ENCODE measurements at places on chromosomes 11 and 22. TPM values are rescaled to one million over a fixed set of nuclear protein-coding genes. Genes with fewer than 3 reads are reported as not detected.

DNA sequence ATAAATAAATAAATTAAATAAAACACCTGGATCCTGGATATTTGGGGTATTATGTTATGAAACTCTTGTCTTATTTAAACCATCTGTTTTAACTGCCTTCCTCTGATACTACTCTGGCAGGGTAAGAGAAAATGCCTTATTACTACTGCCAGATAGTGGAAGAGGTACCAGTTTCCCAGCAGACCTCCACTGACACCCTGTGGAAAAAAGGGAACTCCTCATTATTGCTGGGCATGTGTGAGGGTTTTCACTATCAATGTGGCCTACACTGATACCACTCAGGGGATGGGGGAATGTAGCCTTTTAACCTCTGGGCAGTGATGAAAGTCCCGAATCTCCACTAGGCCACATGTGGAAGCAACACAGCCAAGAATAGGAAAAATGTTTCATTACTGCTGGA, 121.0 kb downstream of the LUZP2 start:
- no peak overlapping the region for H3K4me3 ChIP-seq
- H3K27ac ChIP-seq: no peak overlapping the region
- DNase-seq: no peak
- no peaks in the 10 kb centered on the region for H3K4me1 ChIP-seq
- H3K27me3 ChIP-seq: no peaks in the 10 kb centered on the region

The OR10D3 gene
- not detected for total RNA-seq

The B4GALNT4 gene
- 1.8 TPM for total RNA-seq

The TTLL1 gene
- total RNA-seq: 15.7 TPM

The RFPL2 gene
- not detected for total RNA-seq

DNA sequence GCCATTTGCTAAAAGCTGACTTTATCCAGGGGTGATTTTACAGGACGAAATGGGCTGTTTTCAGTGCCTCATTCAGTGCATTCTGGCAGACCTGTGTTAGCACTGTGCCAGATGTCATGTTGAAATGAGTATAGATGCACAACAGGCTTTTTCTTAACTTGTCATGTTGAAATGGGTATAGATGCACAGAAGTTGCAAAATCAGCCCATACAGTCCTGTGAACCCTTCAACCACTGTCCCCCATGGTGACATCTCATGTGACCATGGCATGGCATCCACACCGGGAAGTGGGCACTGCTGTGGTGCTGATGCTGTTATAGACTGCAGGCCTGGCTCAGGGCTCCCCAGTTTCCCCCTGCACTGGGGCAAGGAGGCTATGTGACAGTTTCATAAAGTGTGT, 2.5 kb downstream of the TALDO1 start:
- no peaks in the 10 kb centered on the region for H3K4me1 ChIP-seq
- DNase-seq: no peak
- no peaks in the 10 kb centered on the region for H3K27me3 ChIP-seq
- H3K4me3 ChIP-seq: peak overlapping the region; percentile 11
- H3K27ac ChIP-seq: no peak overlapping the region
- peaks cover 4% of the 10 kb centered on the region for H3K36me3 ChIP-seq

- peaks cover 5% of the 10 kb centered on the region for H3K27me3 ChIP-seq
- no peak overlapping the region for H3K27ac ChIP-seq
- H3K4me3 ChIP-seq: no peak overlapping the region
- no peak for DNase-seq
These were observed 26.3 kb upstream of the HMGXB4 start for GRCh38 chr22:35230839-35231584.

DNA sequence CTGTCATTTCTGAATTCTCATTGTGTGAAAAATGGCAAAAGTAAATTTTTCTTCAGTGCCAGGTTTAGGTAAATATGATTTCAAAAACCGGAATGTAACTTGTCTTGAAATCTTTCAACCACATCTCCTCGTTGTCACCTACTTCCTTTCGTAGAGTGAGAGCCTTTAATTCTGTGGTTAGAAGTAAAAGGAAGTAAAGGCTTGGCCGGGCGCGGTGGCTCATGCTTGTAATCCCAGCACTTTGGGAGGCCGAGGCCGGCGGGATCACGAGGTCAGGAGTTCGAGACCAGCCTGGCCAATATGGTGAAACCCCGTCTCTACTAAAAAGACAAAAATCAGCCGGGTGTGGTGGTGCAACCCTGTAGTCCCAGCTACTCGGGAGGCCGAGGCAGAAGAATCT, 29.8 kb downstream of the SGSM3 start:
- H3K27ac ChIP-seq: no peak overlapping the region
- H3K4me3 ChIP-seq: no peak overlapping the region
- peaks cover 7% of the 10 kb centered on the region for H3K36me3 ChIP-seq
- peaks cover 5% of the 10 kb centered on the region for H3K4me1 ChIP-seq
- DNase-seq: no peak

The SMIM35 gene
- total RNA-seq: not detected

DNA sequence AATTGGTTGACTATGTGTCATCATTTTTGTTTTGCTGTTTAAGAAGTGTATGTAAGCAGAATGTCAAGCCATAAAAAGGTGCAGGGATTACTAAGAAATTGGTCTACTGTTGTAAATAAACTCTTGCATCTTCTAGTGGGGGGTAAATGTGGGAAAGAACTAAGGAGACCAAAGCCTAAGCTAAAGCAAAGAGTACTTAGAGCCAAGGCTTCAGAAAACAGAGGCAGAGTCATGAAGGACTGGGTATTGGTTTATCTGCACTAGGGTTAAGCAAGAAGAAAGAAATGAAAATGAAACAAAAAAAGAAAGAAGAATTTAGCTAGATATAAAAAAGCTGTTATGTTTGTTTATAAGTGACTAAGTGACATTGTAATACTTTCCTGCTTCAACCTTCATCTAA, 628.1 kb downstream of the METTL15 start:
- no peak for DNase-seq
- no peaks in the 10 kb centered on the region for H3K36me3 ChIP-seq
- H3K4me3 ChIP-seq: no peak overlapping the region
- no peaks in the 10 kb centered on the region for H3K27me3 ChIP-seq

The TNNI2 gene
- not detected for total RNA-seq

DNA sequence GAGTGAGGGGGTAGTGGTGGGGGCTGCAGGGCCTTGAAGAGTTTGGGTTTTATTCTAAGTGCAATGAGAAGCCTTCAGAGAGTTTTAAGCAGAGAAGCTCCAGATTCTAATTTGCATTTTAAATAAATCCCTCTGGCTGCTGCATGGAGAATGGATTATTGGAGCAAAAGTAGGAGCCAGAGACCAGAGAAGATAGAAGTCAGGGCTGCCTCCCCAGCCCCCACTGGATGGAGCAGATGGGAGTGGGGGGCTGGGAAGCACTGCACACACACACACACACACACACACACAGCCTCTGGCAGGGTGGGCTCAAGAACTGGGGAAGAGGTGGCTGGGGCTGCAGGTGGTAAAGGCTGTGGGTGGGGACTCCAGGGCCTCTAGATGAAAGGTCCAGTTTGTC, 75.6 kb downstream of the TSPAN18 start:
- H3K27me3 ChIP-seq: peaks cover 20% of the 10 kb centered on the region
- no peaks in the 10 kb centered on the region for H3K4me1 ChIP-seq
- no peak overlapping the region for H3K4me3 ChIP-seq
- H3K27ac ChIP-seq: no peak overlapping the region
- DNase-seq: no peak
- no peaks in the 10 kb centered on the region for H3K36me3 ChIP-seq

The WNT7B gene
- total RNA-seq: under 0.01 TPM

The CNGA4 gene
- 0.17 TPM for total RNA-seq

DNA sequence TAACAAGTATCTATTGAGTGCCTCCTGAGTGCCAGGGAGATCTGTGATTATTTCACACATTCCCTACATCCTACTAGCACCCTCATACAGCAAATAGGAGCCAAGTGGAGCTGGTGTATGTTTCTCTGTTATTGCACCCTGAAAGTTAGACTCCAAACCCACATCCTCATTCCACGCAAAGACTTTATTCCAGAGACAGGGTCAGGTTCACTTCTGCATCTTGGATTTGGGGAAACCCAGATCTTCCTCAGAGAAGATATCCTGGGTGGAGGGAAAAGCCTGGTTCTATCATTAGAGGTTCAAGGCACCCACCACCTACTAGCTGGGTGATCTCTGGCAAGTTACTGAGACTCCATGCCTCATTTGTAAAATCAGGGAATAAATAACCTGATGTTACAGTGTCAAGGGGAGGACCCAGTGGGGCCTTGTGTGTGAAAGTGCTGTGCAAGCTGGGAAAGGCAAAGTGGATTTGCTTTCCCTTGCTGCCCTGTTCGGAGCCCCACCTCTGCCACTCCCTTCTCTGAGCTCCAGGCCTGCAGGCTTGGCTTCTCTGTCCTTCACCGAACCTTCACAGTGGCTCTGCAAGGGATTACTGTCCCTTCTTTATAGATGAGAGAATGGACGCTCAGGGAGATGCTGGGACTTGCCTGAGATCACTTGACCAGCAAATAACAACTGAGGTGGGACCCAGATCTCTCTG, 991 bp upstream of the SLCO2B1 start:
- peaks cover 14% of the 10 kb centered on the region for H3K27me3 ChIP-seq
- no peaks in the 10 kb centered on the region for H3K36me3 ChIP-seq
- no peak overlapping the region for H3K4me3 ChIP-seq

DNA sequence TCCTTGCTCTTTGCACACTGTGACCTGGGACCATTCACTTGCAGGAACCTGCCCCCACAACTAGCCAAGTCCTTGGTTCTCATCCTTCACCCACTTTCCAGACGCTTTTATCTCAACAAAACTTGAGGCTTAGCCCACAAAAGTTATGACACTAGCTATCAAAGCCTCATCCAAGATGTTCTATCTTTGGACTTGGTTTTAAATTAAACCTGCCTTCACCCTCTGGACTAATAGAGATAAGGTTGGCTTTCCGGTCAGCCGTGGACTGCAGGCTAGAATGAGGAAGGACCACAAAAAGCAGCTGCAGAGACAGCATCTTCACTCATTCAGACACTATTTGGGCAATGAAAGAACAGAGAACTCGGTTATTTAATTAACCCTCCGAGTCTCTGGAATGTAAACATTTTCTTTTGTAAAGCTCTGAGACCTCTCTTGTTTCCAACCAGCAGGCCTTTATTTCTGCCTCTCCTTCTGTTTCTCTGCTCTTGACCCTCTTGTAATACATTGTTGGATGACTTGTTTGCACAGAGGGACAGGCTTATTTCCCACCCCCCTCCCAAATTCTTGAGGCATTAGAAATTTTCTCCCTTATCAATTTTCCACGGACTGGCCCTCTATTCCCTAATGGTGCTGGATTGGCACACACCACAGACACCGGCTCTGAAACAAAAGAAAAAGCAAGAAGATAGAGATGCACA, 41.4 kb downstream of the ARL14EP start:
- H3K4me1 ChIP-seq: no peaks in the 10 kb centered on the region
- H3K4me3 ChIP-seq: no peak overlapping the region
- H3K36me3 ChIP-seq: no peaks in the 10 kb centered on the region
- DNase-seq: no peak
- H3K27ac ChIP-seq: no peak overlapping the region

DNA sequence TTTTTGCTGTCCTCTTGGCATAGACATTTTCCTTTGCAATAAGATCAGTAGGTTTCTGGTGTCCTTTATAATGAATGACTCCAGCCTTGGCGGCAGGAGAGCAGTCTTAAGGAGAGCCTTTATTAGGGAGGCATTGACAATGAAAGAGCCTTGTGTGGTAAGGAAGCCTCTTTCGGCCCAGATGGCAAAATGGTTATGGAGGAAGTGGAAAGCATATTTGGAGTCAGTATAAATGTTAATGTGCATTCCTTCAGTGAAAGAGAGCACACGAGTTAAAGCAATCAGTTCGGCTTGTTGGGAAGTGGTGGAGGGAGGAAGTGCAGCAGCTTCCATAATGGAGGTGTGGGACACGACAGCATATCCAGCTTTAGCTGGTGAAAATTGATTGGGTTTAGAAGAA, 18.1 kb upstream of the ANO1 start:
- no peak overlapping the region for H3K4me3 ChIP-seq
- no peaks in the 10 kb centered on the region for H3K36me3 ChIP-seq
- H3K27ac ChIP-seq: no peak overlapping the region
- H3K27me3 ChIP-seq: peaks cover 8% of the 10 kb centered on the region
- no peaks in the 10 kb centered on the region for H3K4me1 ChIP-seq

The GLYAT gene
- not detected for total RNA-seq

- H3K27me3 ChIP-seq: no peaks in the 10 kb centered on the region
- DNase-seq: peak; percentile 34
- peaks cover 4% of the 10 kb centered on the region for H3K4me1 ChIP-seq
- no peaks in the 10 kb centered on the region for H3K36me3 ChIP-seq
- no peak overlapping the region for H3K4me3 ChIP-seq
These were observed 81.6 kb downstream of the ZC3H12C start for GRCh38 chr11:110174645-110175310.

The PRODH gene
- total RNA-seq: not detected

The XKR3 gene
- not detected for total RNA-seq

DNA sequence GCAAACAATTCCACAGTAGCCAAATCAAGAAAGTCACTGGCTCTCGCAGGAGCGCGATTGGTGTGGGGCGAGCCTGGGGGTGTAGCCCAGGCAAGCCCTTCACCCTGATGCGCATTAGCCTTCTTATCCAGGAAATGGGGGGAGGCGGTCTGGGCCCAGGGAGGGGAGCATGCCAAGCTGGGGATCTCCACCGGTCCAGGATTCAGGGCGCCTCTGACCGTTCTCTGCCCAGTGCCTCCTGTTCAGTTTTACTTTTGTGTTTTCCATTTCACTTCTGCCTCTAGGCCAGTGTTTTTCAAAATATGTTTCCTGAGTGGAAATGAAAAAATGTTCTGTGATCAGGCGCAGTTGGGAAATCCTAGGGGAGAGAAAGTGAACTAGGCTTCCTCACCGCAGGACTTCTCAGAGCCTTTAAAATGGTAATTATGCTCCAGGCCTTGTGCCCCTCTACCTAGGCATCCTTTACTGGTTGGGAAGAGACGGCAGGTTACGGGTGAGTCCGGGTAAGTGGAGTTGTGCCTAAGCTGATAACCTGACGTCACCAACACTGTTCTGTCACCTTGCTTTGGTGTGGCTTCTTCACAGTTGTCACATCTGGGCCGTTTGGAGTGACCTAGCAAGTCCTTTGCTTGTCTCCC, 18.4 kb downstream of the LRP5 start:
- H3K4me3 ChIP-seq: no peak overlapping the region
- no peaks in the 10 kb centered on the region for H3K27me3 ChIP-seq
- H3K4me1 ChIP-seq: peaks cover 4% of the 10 kb centered on the region
- no peaks in the 10 kb centered on the region for H3K36me3 ChIP-seq

DNA sequence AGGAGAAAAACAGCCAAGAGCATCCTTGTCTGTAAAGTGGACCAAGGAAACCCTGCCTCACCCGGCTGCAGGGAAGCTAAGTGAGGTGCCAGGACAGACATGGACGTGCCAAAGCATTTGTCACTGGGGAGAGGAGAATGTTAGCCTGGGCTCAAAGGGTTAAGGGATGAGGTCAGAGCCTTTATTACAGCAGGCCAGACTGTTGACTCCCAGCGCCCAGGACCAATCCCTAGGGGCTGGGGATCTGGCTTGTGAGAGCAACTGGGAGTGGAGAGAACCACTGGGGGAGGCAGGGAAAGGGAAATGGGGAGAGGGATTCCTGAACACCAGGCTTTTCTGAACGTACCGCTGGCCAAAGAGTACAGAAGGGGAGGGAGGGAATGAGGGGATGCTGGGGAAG, 2.6 kb downstream of the CHRM1 start:
- H3K27ac ChIP-seq: no peak overlapping the region
- no peaks in the 10 kb centered on the region for H3K36me3 ChIP-seq
- H3K4me1 ChIP-seq: no peaks in the 10 kb centered on the region
- H3K4me3 ChIP-seq: no peak overlapping the region
- H3K27me3 ChIP-seq: peaks cover 24% of the 10 kb centered on the region
- DNase-seq: no peak

GRCh38 chr22:20786536-20786979, 12.6 kb downstream of the SERPIND1 start:
- DNase-seq: no peak
- H3K27me3 ChIP-seq: no peaks in the 10 kb centered on the region
- H3K4me1 ChIP-seq: no peaks in the 10 kb centered on the region
- H3K36me3 ChIP-seq: peaks cover 9% of the 10 kb centered on the region

GRCh38 chr11:28343304-28344233, 235.4 kb downstream of the METTL15 start:
- no peak overlapping the region for H3K4me3 ChIP-seq
- peak overlapping the region; percentile 34 for H3K27ac ChIP-seq
- no peaks in the 10 kb centered on the region for H3K27me3 ChIP-seq
- DNase-seq: peak; percentile 88
- peaks cover 2% of the 10 kb centered on the region for H3K4me1 ChIP-seq

All from fibroblast of lung (primary cell).